ENCODE measurements at places on chromosomes 4 and X. TPM values are rescaled to one million over a fixed set of nuclear protein-coding genes. Genes with fewer than 3 reads are reported as not detected.

Gene ELF4
- 8.6 TPM for total RNA-seq

Gene HPGDS
- total RNA-seq = not detected

Gene GABRQ
- total RNA-seq = not detected

Gene CLDN34
- not detected for total RNA-seq

Gene CXorf65
- total RNA-seq = not detected

Gene MAGEB17
- 0.55 TPM for total RNA-seq

Gene ARAP2
- 26.9 TPM for total RNA-seq

Gene WDR17
- total RNA-seq = 3.3 TPM

Data from A172 (cell line).